ENCODE measurements at places on chromosomes 13 and 19. TPM values are rescaled to one million over a fixed set of nuclear protein-coding genes. Genes with fewer than 3 reads are reported as not detected.

- no peak overlapping the region for H3K4me3 ChIP-seq
- DNase-seq, result no peak
- no peak overlapping the region for H3K27ac ChIP-seq
- peaks cover 22% of the 10 kb centered on the region for H3K36me3 ChIP-seq
- no peaks in the 10 kb centered on the region for H3K4me1 ChIP-seq
Observed at GRCh38 chr13:77056382-77056781, 29.4 kb upstream of the FBXL3 start.

DNA sequence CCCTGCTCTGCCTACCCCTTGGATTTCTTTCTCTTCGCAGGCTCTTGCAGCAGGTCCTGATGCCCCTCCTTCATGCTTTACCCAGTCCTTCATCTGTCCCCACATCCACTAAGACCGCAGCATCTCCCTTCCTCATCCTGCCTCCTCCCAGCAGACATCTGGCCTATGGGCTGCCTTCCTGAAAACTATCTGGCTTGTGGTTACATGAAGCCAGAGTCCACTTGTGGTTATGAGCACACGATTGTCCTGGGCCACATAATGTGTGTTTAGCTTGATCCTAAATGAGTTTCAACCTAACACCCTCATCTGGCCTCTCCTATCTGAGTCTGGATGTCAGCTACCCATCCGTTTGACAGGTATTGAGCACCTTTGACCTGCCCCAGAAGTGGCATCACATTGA is 5.5 kb upstream of the ZNF175 start:
- H3K4me1 ChIP-seq, result no peaks in the 10 kb centered on the region

DNA sequence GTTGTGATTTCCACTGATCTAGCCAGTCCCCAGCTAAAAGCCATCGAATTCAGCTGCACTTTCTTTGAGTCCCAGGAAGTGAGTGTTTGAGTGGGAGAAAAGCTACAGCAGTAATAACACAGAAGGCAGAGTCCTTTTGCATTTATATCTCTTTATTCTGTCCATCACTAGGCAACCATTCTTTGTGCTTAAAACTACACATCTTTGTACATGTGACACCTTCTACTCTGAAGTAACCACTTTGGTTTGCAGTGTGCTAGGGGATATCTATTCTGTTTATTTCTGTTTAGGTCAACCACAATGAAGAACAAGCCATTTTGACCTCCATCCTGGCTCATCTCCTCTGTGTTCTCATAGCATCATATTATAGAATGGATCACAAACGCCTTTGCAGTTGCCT is 226.0 kb upstream of the SERP2 start:
- no peak overlapping the region for H3K27ac ChIP-seq
- H3K4me1 ChIP-seq, result peaks cover 11% of the 10 kb centered on the region
- peaks cover 4% of the 10 kb centered on the region for H3K27me3 ChIP-seq
- DNase-seq, result no peak
- H3K36me3 ChIP-seq, result no peaks in the 10 kb centered on the region

DNA sequence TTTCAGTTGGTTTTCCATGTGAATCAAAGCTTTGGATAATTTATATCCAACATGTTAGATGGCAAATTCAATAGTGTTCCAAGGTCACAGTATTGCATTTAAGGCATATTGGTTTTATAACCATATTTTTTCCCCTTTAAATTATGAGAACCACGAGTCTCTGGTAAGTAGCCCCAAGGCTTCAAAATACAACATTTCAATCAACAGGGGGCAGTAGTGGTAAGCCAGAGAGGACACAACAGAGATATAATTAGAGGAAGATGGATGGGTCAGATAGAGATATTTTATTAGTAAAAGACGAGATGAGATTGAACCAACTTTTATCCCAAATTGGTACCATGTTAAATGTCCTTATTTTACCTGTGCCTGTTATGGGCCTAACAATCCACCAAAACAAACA is 53.1 kb downstream of the KL start:
- H3K27me3 ChIP-seq, result no peaks in the 10 kb centered on the region
- H3K4me3 ChIP-seq, result no peak overlapping the region
- H3K27ac ChIP-seq, result no peak overlapping the region
- DNase-seq, result no peak
- no peaks in the 10 kb centered on the region for H3K36me3 ChIP-seq

Gene ELF1
- 18.0 TPM for total RNA-seq

GRCh38 chr19:53183146-53183764 is 9.9 kb downstream of the ZNF665 start:
- peaks cover 26% of the 10 kb centered on the region for H3K36me3 ChIP-seq
- H3K4me1 ChIP-seq, result no peaks in the 10 kb centered on the region
- H3K4me3 ChIP-seq, result no peak overlapping the region
- H3K27ac ChIP-seq, result peak overlapping the region; percentile 27
- H3K27me3 ChIP-seq, result no peaks in the 10 kb centered on the region

DNA sequence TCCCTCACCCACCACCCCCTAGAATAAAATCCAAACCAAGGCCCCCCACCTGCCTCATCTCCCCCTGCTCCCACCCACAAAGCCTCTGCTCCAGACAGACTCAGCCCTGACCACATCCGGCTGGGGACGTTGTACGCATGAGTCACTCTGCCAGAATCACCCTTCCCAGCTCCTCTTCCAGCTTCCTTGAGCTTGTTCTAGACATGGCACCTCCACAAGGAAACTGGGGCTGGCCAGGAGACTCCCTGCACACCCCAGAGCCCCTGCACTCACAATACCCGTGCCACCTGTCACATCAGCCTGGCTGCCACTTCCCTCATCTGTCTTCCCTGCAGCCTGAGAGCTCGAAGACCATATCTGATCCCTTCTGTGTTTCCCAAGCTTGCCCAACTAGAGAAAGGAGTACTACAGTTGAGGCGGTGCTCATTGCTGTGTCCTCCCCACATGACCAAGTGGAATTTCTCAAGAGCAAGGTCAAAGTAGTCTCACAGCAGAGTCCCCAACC is 9.7 kb downstream of the DEDD2 start:
- H3K27me3 ChIP-seq, result no peaks in the 10 kb centered on the region
- no peak overlapping the region for H3K4me3 ChIP-seq
- DNase-seq, result no peak
- no peaks in the 10 kb centered on the region for H3K4me1 ChIP-seq

Gene PRODH2
- total RNA-seq, result not detected

Gene URI1
- 59.9 TPM for total RNA-seq

DNA sequence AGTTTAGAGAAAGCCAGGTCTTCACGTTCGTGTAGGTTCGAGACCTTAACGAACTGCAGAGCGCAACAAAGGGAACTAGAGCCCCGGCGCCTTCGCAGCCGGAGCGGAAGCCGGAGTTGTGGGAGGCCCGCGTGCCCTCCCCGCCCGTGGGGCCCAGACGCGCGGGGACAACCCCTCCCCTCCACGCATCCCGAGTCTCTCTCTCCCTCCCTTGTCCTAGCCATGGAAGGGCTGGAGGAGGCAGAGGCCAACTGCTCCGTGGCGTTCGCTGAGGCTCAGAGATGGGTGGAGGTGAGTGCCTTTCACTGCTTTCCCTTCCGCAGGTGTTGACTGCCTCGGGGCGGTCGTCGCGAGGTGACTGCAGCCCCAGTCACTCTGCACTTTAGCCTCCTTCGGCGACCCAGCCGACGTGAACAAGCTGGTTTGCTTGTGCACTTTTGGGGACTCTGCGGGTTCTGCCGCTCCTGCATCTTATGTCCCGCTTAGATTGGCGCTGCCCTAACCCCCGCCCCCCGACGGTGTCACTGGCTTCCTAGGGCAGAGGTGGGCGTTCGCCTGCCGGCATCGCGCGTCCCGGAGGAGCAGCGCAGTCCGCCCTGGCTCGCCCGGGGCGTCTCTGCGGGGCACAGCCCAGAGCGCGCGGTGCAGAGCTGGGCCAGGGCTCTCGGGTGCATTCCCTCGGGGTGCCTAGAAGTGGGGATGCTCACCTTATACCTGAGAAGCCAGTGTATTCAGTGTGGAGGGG is 478 bp downstream of the LMO7 start:
- H3K36me3 ChIP-seq, result no peaks in the 10 kb centered on the region
- H3K4me3 ChIP-seq, result peak overlapping the region; percentile 66
- H3K27ac ChIP-seq, result no peak overlapping the region
- H3K27me3 ChIP-seq, result peaks cover 60% of the 10 kb centered on the region
- H3K4me1 ChIP-seq, result peaks cover 6% of the 10 kb centered on the region

DNA sequence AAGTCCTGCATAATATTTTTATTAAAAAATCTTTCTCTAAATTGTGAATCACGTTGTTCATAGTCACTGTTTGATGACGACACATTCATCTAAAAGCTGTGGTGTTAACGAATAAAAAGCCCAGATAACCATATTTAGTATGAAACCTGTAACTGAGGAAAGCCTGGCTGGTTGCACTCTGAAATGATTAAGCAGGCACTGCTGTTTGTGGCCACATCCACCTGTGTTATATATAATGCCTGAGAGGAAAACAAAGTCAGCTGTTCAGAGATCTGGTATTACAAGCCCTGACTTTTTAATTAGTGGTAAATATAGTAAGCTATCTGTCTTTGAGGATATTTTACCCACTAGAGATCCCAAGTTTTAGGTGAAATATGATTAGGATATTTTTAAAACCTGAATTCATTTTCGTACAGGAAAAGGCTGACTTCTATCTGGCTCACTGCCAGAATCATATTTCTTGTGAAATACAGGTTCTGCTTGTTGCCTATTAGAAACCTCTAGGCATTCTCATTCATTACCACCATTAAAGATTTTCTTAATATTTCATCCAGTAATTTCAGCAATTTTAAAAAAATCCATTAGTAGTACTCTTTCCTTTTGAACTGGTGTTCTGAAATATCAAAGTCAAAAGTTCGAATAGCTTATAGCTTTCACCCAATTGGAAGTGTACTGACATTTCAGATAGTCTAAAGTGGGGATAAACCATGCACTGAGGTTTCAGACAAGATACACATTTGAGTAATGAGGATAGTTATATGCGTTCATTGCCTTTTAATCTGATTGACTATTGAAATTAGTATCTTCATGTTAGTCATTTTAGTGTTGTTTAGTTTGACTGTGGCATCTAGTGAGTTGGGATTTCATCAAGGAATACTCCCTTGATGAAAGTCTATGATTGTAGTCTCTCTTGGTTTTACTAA is 79.7 kb downstream of the LMO7 start:
- no peak overlapping the region for H3K4me3 ChIP-seq
- H3K27ac ChIP-seq, result no peak overlapping the region
- no peaks in the 10 kb centered on the region for H3K4me1 ChIP-seq
- H3K27me3 ChIP-seq, result no peaks in the 10 kb centered on the region
- no peak for DNase-seq

GRCh38 chr19:7516333-7516732 is 430 bp downstream of the ZNF358 start:
- peak overlapping the region; percentile 92 for H3K4me3 ChIP-seq
- peaks cover 4% of the 10 kb centered on the region for H3K36me3 ChIP-seq
- no peaks in the 10 kb centered on the region for H3K27me3 ChIP-seq
- H3K4me1 ChIP-seq, result peaks cover 26% of the 10 kb centered on the region
- DNase-seq, result no peak

Gene CAPS
- total RNA-seq, result 2.6 TPM

DNA sequence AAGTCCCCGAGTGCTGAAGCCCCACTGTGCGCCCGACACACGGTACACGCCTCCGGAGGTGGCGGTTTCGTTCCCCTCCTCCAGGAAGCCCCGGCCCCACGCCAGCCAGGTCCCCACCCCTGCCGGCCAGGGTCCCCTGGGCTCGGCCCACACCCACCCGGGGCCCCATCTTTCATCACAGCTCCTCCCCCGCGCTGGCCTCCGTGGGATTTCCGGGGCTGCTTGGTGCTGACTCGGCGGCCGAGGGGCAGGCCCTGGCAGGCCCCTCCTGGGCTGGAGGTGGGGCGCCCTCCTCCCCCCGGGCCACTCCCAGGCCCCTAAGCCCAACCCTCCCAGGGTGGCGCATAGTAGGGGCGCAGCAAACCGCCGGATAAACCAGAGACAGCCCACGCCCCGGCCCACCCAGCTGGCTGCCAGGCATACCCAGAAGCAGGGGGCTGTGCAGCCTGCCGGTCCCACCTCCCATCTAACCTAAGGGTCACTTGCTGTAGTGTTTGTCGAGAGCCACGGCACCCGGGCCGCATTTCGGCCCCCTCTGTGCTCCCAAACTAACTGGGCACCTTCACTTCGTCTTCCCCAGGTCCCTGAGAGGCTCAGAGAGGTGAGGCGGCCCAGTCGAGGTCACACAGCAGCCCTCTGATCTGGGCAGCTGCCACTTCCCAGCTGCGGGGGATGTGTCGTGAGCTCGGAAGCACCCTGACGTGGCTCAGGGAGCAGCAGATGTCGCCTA is 6.6 kb downstream of the ZBTB7A start:
- H3K4me3 ChIP-seq, result peak overlapping the region; percentile 67
- H3K4me1 ChIP-seq, result peaks cover 6% of the 10 kb centered on the region
- no peak for DNase-seq
- peaks cover 3% of the 10 kb centered on the region for H3K27me3 ChIP-seq

Gene LHB
- not detected for total RNA-seq

- H3K36me3 ChIP-seq, result peaks cover 9% of the 10 kb centered on the region
- no peak overlapping the region for H3K27ac ChIP-seq
- H3K27me3 ChIP-seq, result no peaks in the 10 kb centered on the region
- DNase-seq, result no peak
- H3K4me3 ChIP-seq, result no peak overlapping the region
- peaks cover 24% of the 10 kb centered on the region for H3K4me1 ChIP-seq
Observed at GRCh38 chr19:10899151-10899653, 27.8 kb downstream of the CARM1 start.

Gene ZNF724
- 36.7 TPM for total RNA-seq

DNA sequence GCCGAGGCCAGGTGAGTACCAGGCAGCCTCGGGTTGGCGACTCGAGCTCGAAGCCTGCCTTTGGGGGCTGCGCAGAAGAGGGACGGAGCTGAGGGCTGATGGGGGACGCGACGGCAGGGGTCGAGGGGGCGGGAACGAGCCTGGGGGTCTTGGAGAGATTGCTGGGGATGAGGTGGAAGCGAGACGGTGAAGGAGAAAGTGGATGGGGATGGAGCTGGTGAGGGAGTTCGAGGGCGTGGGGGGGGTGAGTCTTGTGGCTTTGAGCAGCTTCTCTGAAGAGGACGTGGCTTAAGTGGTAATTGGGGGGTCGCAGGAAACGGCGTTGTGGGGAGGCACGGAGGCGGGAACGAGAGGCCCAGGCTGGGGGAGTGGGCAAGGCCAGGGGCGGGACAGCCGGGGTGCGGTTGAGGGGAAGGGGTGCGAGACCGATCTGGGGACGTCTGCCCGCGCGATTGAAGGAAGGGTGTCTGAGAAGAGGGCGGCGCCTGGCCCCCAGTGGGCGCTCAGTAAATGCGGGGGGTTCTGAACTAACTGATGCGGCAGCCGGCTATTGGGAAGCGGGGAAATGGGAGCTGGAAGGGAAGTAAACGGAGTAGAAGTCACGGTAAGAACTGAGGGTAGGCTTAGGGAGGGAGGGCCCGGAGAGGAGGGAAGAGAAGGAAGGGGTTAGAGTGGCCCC is 426 bp downstream of the MYO9B start:
- DNase-seq, result no peak
- H3K4me3 ChIP-seq, result peak overlapping the region; percentile 96
- H3K36me3 ChIP-seq, result no peaks in the 10 kb centered on the region
- no peaks in the 10 kb centered on the region for H3K27me3 ChIP-seq
- peaks cover 60% of the 10 kb centered on the region for H3K4me1 ChIP-seq

Gene NDUFA7
- total RNA-seq, result 51.8 TPM

Measured in neural crest cell (in vitro differentiated cells).